ENCODE measurements at places on chromosomes 3 and 15.

- DNase-seq = no peak
Observed at GRCh38 chr3:53224536-53224935, 31.3 kb downstream of the TKT start.

DNA sequence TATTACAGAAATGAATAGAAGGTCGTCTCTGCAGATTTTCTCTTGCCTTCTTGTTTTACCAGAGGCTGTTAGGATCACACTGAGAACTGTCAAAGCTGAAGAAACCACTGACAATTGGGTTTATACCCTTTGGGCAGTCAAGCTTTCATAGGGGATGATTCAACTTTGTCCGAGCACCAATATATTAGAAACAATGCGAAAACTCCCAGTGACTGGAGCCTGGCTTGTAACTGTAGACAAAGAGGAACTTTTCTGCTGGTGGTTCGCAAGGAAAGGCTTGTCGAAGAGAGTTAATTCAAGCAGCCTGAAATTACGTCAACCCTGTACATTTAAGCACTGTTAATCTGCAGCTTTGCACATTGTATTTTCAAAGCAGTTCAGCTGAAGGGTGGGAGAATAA lies 193.2 kb upstream of the ZNF385D start:
- DNase-seq = no peak

DNA sequence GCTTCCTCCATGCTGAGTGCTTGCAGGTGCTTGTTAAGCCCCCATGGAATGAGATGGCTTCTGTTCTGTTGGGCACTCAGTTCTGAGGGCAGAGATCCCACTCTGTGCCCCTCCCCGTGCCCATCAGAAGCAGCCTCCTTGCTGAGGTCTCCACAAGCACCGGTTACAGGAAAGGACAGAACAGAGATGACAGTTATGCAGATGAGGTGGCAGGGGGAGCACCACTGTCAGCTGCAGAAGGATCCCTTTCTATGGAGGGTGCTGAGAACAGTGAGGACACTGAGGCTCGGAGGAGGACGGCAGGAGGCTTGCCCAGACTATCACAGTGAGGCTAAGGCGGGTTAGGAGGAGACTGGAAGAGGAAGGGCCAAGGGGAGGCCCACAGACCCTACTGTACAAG lies 12.4 kb downstream of the CACNA2D2 start:
- no peak for DNase-seq

DNA sequence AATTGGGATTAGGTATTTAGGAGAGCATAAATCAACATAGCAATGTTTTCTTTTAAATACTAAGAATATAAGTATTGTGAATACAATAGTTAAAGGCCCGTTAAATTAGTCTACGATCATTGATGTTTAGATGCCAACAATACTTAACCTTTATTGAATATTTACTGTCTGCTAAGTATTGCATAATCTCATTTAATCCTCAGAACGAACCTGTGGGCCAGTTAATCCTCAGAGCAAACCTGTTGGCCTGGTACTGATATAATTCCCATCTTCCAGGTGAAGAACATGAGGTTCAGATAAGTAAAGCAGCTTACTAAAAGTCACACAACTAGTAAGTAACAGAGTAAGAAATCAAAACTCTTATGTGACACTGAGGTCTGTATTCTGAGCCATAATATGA lies 57.4 kb upstream of the ACKR4 start:
- DNase-seq = no peak

DNA sequence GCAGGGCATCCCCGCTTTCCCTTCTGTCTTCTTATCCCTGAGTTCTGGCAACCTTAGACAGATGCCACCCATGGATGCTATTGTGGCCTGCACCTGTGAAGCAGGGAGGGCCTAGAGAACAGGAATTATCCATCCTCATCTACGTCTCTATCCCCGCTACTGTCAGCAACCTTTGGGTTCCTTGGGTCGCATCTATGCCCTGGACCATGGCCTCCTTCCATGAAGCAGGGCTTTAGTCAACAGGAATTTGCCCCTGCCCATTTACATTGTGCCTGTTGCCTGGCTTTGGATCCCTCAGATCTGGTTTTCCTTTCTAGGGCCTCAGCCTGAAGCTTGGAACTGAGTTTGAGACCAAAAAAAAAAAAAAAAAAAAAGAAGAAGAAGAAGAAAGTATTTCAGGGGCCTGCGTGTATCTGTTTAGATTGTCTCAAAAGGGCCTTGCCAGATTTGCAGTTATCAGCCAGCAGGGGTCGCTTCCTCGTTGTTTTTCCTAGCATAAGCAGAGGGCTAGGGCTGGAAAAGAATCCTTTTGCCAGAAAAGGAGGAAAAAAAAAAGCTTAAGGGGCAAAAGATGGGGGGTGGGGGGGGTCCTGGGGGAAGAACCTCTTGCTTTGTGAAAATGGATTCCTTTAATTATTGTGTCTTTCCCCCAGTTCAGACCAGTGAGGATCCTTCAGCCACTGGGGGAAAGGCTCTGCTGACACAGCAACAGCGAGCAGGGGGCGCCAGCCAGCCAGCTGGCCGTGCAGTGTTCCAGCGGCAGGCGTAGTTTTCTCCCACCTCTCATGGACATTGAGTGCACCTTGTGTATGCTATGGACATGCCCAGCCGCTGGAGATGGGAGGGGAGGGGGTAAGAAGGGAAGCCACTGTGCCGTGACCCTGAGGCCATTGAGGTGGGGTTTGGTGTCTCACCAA lies 65.7 kb upstream of the ALDH1L1 start:
- DNase-seq = no peak

GRCh38 chr3:56590814-56591213 lies 33.8 kb downstream of the CCDC66 start:
- no peak for DNase-seq

DNA sequence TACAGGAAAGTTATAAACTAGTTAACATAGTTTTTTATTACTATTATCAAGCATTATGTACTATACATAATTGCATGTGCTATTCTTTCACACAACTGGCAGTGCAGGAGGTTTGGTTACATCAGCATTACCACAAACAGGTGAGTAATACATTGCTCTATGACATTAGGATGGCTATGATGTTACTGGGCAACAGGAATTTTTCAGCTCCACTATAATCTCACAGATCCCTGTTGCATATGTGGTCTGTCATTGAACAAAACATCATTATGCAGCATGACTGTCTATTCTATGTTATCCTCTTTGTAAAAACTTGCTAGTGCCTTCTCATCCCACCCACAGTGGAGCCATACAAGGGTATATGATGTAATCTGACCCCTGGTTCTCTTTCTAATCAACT lies 36.5 kb upstream of the PDZRN3 start:
- DNase-seq = no peak

DNA sequence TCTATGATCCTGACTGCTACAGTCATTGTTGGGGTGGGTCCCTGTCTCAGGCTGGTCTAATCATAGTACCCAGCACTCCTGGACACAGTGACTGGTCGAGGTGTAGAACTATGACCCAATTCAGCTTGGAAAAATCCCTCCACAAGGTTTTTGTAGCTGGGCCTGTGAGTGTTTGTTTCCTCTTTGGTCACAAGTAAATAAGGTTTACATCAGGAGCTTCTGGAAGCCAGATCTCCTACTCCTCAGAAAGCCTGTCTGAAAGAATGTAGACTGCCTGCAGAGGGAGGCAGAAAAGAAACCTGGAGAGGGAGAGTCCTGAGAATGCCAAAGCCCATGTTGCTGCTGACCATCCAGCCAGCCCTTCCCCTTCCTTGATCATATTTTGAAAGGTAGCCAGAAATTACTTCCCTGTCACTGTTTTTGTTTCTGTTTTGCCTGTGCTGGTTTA lies 123.2 kb downstream of the RAP2B start:
- DNase-seq = no peak

- DNase-seq = no peak
Observed at GRCh38 chr15:75583701-75584100, 4.6 kb upstream of the PTPN9 start.

GRCh38 chr15:82176542-82176941 lies 86.0 kb downstream of the EFL1 start:
- DNase-seq = no peak

DNA sequence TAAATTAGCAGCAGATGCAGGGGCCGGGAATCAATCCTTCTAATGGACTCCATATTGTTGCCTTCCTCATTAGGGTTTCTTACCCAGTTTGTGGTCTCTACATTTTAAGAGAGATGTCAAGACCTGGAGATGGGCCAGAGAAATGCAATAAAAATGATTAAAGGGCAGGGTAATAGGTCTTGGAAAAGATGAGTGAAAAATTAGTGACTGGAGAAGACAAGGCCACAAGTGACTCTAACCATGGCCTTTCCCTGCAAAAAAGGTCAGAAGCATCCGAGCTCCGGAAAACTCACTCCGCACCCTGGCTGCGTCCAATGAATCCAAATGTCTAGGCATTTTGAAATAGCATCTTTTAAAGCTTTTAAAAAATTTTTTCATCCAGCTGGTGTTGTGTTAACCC lies 152.8 kb downstream of the ARRDC4 start:
- no peak for DNase-seq

DNA sequence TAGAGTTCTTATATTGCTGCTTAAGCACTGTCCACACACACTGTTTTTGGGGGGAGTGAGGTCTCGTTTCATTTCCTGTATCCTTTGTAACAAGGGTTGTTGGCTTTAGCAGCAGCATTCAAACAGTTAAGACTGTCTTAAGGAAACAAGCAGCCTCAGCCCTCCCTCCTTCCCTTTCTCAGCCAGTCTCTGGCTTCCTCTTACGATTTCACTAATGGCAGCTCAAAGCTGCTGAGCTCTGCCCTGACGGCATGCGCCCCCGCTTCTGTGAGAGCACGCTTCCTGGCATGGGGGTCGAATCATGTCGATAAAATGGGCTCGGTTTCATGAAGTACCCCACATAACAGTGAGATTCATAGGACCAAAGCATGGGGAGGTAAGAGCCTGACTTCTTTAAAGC lies 105.0 kb downstream of the KLHL25 start:
- no peak for DNase-seq

GRCh38 chr15:65086680-65087111 lies 10.2 kb downstream of the KBTBD13 start:
- no peak for DNase-seq

DNA sequence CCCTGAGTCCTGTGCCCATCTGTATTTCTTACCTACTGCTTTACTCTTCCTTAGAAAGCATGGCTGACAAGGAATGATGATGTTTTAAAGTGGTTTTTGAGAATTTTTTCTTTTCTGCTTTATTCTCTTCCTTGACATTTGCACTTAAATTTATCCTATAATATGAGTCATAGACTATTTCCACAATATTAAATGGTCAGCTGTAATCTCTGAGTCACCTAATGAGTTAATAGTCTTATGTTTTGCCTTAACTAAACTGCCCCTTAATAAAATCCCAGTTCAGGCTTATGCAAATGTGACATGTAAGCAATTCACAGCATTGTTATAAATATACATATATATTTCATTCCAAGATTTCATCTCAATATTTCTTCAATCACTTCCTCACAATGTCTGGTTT lies 23.8 kb downstream of the MEIS2 start:
- no peak for DNase-seq
